ENCODE measurements at places on chromosomes 16 and 17.

GRCh38 chr17:19958023-19958422 lies 19.6 kb downstream of the AKAP10 start:
- DNase-seq: no peak

DNA sequence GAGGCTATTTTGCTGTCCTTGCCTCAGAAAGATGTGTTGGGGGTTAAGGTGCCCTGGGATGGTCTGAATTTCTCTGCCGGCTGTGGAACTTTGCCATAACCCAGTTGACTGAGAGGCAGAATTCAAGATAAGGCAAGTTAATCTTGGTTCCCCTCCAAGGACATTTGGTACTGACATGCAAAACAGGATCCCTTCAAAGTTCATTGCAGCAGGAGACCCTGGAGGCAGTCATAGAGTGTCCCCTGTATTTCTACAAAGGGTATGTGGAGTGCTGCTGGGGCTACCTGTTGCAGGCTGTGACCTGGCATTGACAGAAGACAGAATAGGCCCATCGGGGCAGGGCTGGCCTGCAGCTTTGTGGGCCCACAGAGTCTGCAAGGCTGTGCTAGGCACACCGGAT lies 135.6 kb upstream of the IRX3 start:
- no peak for DNase-seq

- DNase-seq: no peak
These were observed 40.8 kb upstream of the SEC14L1 start for GRCh38 chr17:77099997-77100396.

- peak; percentile 54 for DNase-seq
These were observed 7.7 kb downstream of the MED9 start for GRCh38 chr17:17484451-17484899.

DNA sequence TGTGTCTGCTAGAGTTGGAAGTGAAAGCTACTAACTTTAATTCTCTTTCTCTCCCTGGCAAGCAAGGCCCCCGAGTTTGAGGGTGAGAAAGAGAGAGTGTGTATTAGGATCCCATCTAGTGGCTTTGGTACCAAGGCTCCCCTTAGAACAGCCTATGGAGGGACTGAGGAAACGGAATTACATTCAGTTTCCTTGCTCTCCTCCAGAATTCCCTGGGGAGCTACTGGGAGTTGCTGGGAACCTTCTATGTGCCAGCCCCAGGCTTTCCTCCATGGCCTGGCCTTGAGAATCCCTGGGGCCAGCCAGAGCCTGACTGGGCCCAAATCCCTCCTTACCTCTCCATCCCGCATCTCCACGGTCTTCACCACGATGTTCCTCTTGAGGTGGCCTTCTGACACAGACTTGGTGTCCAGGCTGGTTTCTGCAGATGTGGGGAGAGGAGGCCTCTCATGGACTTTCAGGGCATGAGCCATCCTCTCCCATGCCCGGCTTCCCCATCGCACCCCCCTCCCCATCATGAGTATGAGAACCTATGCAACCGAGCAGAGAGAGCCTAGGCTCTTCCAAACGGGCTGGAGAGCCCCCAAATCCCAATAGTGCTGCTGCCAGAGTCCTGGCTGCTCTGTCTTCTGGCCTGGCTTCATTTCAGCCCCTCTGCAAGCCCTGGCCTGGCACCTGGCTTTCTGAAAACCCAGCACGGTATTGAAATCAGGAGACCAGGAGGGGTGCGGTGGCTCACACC lies 7.4 kb downstream of the GFAP start:
- no peak for DNase-seq

DNA sequence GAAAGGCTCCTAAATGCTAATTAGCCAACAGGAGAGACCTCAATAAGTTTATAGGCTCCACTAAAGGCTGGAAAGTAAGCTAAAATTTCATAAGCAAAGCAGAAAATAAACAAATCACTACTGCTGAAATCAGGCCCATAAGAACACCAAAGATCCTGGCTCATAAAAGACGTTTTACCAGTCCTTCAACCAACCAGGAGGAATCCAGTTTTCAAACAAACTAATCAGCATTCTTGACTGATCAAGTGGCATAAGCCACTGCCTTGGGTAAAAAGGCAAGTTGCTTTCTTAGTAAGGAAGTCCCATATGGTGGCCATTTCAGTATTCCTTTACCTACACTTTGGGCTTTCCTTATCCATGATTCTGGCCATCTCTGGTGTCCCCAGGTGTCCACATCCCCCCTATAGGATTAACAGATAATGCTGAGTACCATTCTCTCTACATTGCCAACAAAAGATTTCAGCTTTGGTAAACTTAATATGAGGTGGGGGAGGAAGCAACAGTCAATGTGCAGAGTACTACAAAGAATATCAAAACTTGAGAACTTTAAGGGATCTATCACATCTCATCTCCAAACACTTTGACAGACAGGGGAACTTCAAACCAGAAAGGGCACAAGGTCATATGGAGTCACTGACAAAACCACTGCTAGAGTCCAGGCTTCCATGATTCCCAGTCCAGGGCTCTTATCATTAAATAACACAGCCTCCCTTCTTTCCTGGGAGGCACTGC lies 1.3 kb downstream of the TOM1L2 start:
- DNase-seq: no peak

GRCh38 chr16:75304521-75305363 lies 53.3 kb upstream of the BCAR1 start:
- DNase-seq: no peak

DNA sequence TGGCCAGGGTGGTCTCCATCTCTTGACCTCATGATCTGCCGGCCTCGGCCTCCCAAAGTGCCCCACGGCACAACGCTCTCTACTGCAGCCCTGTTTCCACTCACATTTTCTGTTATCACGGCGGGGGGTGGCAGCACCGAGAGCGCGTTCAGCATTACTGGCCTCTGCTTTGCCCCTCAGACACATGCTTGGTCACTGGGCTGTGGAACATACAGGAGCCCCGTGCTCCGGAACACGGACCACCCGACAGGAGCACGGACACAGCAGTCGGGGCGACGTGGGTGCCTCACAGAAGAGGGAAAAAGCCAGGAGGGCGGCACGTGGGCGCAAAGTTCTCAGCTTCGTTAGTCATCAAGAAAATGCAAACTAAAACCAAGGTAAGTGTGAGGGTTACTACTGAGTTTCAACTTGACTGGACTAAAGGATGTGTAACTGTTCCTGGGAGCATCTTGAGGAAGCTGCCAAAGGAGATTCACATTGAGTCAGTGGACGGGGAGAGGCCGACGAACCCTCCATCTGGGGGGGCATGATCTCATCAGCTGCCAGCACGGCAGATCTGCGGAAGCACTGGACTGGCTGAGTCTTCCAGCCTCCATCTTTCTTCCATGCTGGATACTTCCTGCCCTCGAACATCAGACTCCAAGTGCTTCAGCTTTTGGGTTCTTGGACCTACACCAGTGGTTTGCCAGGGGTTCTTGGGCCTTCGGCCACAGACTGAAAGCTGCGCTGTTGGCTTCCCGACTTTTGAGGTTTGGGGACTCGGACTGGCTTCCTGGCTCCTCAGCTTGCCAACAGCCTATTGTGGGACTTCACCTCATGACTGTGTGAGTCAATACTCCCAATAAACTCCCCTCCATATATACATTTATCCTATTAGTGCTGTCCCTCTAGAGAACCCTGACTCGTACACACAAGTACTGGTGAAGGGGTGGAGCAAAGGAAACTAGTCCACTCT lies 106.8 kb downstream of the ZNF778 start:
- peak; percentile 55 for DNase-seq

GRCh38 chr17:3766779-3767178 lies 34.2 kb downstream of the ITGAE start:
- DNase-seq: no peak

DNA sequence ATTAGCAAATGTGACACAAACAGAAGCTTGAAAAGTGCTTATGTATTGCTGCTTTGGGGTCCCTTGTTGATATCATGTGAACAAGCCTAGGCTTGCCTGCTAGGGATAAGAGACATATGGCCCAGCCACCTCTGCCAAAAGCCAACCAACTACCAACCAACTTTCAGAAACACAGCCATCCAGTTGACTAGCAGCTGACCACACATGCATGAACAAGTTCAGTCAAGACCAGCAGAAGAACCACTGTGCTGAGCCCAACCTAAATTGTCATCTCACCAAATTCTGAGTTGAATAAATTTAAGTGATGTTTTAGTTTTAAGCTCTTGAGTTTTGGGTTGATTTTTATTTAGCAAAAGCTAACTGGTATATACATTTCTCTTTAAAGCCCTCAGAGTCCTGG lies 3.5 kb downstream of the ERN2 start:
- no peak for DNase-seq

- no peak for DNase-seq
These were observed 19.6 kb downstream of the DNAH17 start for GRCh38 chr17:78557598-78558039.

- DNase-seq: no peak
These were observed 51.0 kb downstream of the CCDC182 start for GRCh38 chr17:57694051-57694450.

DNA sequence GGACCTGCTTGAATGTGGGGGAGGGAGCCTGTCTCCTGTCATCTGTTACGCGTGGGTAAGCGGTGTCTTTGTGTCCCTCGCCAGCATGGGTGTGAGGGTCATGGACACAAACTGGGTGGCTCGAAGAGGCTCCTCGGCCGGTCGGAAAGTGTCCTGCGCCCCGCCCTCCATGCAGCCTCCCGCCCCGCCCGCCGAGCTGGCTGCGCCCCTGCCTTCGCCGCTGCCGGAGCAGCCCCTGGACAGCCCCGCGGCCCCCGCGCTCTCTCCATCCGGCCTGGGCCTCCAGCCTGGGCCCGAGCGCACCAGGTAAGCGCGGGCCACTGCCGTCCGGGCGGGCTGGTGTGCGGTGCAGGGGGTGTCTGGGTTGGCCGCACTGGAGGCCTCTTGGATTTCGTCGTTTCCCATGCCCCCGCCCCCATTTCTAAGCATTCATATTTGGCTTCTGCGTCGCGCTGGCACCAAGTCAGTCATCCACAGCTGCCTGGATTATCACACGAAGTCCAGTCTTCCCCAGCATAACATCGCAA lies 43.8 kb downstream of the ELAC2 start:
- no peak for DNase-seq

DNA sequence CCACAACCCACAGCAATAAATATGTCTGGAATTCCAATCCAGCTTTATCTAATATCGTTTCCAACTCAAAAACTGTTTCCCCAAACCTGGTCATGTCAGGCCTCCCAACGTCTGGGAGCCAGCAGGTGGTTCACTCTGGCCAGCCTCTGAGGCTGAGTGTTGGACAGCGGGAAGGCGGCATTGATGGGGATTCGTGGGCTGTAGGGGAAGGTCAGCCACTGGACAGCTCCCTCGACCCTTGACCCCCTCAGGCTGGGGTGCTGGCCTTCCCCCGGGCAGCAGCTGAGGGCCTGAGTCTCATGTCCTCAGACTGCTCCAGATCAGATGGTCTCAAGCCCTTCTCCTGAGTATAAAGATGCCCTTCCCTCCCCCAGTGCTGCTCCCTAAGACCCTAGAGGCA lies 50.2 kb downstream of the SDK2 start:
- no peak for DNase-seq

DNA sequence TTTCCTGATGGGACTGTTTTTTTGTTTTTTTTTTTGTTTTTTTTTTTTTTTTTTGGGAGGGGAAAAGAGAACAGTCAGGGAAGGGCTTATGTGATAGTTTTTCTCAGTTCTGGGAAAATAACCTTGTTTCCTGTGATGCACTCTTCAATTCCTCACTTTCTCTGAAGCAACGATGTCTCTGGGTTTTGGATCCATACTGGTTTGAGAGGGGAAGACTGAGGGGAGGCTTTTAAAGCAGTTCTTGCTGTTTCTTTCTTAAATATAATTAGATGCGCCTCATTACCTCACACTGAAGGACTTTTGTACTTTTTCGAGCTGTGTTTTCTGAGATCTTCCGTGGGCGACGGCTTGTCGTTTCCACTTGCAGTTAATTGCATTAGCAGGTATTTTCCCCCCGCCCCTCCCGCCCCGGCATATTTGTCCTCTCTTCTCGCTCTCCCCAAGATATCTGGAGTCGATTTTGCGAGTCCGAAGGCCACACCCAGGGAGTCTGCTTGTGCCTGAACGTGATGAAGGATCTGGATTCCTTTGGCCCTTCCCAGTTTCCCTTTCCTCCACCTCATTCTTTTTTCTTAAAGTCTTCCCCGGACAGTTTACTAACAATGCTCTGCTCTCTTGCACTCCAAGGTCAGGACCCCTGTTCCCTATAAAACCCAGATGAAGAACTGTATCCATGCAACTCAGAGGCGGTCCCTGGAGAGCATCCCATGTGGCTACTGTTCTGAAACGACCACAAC lies 125.2 kb upstream of the ZFHX3 start:
- no peak for DNase-seq

- DNase-seq: no peak
These were observed 10.5 kb upstream of the PLK1 start for GRCh38 chr16:23668225-23668624.

DNA sequence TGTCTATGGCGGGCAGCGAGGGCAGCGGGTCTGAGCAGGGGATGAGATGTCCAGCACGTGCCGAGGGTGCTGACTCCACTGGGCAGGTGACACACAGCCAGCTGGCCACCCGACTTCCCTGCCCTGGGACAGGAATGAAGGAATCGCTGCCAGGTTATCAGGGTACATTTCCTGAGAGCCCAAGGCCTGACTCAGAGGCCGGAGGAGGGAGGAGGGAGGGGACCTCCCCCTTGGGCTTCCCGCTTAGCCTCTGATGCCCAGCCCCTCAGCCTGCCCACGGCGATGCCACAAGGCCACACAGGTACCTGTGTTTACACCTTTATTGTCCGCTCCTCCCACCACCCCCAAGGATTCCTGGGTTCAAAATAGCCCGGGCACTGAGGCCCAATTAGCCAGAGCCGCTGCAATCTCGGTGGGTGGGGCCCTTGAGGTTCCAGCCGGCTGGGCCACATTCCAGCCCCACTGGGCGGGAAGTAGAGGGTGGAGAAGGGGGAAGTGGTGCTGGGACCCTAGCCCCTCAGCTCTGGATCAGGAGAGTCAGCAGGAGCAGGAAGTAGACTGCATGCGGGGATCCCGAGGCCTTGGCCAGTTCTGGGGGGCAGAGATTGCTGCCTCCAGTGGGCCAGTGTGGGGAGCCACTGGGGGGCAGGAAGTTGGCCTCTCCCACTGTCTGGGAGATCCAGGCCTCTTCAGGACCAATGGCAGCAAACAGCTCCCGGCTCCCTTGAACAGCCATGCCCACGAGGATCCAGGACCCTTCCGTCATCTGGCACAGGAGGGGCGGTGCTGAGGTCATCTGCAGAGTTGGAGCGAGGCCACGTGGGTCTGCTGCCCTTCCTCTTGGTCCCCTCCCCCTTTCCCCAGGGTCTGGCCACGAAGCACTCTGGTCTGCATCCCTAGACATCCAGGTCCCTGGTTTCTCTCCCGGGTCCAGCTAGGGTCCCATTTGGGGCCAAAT lies 3.4 kb upstream of the PRSS8 start:
- no peak for DNase-seq

GRCh38 chr16:30535106-30535776 lies 583 bp upstream of the ZNF747 start:
- peak; percentile 28 for DNase-seq

DNA sequence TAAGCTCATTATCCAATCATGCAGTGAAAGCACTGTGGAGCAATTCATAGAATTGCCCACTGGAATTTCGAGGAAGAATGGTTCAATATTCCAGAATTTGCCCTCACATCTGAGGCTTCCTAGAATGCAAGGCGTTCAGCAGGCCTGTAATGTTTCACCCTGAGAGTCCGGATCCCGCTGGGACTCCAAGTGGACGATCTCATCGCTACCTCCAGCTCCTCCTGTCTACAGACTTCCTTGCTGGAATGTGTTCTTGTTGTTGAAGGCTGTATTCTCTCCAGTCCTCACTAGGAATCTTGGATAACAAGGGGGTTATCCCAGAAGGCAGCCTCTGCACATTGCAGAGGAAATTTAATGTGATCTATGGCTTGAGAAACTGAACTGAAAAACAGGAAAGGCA lies 7.8 kb downstream of the SLC47A1 start:
- DNase-seq: no peak

GRCh38 chr17:60678118-60678444 lies 430 bp downstream of the BCAS3 start:
- DNase-seq: no peak

Data from stimulated activated CD4-positive, alpha-beta T cell treated with anti-CD3 and anti-CD28 coated beads, Interleukin-4, amount 100 ng/mL, for 48 hours (primary cell).